Activated naive CD8-positive, alpha-beta T cell treated with anti-CD3 and anti-CD28 coated beads for 36 hours (primary cell): ENCODE measurements at places on chromosomes 11 and 22.
A peak's percentile ranks its signal among the peaks of the same experiment; 100 is the strongest.

DNA sequence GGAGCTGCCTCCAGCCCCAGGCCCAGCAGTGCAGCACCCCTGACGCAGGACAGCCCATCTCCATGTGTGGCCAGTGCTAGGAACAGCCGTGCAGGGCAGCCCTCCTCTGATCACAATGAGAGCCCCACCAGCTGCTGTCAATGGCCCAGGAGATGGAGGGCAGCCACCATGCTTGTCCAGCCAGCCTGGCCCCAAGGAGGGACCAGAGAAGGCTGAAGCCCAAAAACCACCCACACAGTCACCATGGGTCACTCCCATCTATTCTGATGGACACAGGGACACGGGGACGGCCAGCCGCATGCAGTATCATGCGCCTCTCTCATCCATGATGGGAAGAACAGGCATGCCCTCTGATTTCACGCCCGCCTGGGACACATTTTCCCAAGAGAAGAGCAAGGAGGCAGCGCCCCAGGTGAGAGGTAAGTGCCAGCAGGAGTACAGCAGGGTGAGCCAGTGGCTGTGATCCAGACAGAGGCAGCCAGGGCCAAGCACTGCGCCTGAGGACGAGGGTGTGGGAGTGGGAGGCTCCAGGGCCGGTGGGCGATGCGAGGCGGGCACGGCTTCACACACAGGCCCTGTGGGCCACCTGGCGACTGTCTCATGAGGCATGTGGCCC lies 33.6 kb upstream of the GNB1L start:
- DNase-seq: no peak

DNA sequence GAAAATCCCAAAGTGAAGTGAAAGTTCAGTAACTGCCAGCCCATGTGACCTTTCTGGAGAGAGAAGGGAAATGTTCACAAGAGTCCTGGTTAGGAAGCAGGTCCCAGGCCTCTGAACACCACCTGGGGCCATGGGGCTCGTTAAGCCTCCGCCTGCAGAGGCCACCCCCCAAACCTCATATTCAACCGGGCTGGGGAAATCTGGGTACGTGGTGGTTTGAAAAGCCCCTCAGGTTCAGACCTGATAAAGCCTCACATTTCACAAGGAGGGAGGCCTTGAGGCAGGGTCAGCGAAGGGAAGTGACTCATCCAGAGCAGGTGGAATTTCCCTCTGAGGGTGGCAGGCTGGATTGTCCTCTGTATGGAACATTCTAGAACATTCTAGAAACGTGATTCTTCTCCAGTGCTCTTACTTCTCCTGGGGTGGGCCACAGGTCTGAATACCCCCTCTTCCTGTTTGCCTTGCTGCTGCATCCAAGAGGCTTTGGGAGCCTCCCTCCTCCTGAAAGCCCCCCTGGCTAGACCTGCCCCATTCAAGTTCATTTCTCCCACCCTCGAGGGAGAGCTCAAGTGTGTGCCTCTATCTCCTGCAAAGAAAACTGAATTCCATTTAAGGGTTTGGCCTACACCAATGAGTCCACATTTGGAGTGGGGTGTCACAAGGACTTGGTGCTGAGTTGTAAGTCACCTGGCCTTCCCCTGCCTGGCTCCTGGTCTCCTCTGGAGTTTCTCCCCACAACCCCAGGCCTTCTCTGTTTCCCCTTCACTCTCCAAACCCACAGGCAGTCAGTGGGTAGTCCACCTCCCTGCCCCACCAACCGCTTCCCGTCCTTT lies 6.3 kb downstream of the FXYD2 start:
- DNase-seq: peak; percentile 76

DNA sequence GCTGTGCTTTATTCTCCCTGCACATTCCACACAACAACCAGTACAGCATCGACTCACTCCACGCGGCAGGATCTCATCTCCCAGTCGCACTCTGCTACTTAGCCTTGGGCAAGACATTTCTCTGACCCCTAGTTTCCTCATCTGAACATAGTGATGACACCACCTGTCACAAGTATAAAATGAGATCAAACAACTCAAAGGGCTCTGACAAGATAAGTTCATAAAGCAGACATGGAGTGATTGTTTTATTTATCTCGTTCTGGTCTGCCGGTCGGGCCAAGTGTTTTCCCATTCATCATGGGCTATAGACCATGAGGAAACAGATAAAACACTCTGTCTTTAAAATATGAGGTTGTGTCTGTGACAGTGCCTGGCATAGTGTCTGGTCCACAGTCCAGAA lies 35.0 kb downstream of the DSCAML1 start:
- DNase-seq: no peak

GRCh38 chr11:746289-747157 lies 741 bp upstream of the TALDO1 start:
- DNase-seq: peak; percentile 48

DNA sequence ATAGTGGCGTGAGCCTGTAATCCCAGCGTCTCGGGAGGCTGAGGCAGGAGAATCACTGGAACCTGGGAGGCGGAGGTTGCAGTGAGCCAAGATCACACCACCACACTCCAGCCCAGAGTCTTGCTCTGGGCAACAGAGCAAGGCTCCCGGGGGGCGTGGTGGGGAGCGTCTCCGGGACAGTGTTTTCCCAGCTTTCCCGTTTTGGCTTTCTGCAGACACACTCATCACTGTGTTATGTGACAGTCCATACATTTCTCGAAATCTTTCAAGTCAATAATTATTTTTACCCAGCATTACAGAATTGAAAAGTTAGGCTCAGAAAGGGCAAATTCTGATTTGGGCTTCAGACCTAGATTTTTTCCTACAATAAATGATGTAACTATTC lies 31.7 kb downstream of the NEAT1 start:
- DNase-seq: no peak

GRCh38 chr11:44793350-44794090 lies 66.8 kb downstream of the TSPAN18 start:
- DNase-seq: no peak

GRCh38 chr11:122399375-122399774 lies 256.1 kb upstream of the UBASH3B start:
- no peak for DNase-seq

GRCh38 chr22:48084729-48085050 lies 1322.2 kb downstream of the TBC1D22A start:
- no peak for DNase-seq

DNA sequence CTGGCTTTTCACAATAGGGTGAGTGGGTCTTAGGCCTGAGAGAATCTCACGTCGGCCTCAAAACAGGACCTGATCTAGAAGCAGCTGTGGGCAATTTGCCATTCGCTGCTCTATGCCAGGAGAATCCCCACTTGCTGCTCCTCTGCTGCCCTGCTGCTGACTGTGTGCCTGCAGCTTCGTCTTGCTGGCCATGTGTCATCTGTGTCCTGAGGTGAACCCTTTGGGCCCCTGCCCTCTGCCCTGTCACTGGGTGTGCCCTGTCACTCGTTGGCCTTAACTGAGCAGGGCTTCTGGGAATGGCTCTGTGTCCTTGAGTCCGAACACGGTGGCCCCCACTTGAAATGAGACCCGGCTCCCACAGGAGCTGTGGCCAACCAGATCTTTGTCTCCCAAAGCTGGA lies 6.2 kb downstream of the NAA40 start:
- DNase-seq: no peak
